CD4-positive, CD25-positive, alpha-beta regulatory T cell (primary cell): ENCODE measurements at places on chromosomes 4 and X.

DNA sequence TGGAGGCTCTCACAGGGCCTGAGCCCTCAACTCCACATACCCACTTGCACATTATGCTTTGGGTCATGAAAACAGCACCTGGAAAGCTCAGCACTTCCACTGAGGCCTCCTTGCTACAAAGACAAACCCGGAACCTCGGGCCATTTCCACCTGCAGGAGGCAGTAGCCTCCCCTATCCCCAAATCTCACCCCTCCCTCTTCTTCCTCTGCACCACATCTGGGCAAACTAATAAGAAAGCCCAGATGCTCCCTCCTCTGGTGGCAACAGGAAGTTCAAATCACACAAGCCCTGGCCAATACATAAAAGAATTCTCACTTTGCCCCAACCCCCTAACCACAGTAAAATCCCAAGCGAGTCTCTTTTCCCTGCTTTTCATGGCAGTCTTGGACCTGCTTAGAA is 136.4 kb downstream of the MAPK10 start:
- no peak for DNase-seq

GRCh38 chr4:132662456-132662855 is 486.6 kb upstream of the PCDH10 start:
- DNase-seq = no peak

DNA sequence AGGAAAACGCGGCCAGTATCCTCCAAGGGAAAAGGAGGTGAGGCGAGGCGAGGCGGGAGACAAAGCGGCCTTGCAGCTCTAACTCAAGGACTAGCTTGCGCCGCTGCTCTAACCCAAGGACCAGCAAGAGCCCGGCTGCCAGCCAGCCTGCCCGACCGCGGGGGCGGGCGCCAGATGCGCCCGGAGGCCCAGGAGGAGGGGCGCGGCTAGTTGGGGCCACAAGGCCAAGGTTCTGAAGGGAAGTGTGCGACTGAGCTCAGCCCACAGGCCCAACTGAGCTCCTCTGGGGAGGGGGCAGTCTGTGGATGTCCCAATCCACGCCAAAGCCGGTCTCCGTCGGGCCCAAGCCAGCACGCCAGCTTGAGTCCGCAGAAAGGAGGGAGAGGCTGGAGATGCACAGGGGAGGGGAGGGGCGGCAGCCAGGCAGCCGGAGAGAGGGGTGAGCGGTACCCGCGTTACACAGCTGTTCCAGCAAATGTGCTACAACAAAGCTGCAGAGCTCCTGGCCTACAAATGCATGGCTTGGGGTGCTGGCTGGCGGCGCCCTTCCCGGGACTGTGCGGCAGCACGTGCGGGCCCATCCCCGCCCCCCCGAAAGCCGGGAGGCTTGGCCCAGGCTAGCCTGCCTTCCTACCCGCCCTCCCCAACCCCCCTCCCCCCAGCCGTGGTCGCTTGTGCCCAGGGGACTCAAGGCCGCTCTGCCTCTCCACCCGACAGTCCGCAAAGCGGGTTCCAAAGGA is 637 bp downstream of the AMER1 start:
- no peak for DNase-seq

GRCh38 chr4:8726344-8726851 is 133.8 kb downstream of the CPZ start:
- no peak for DNase-seq

DNA sequence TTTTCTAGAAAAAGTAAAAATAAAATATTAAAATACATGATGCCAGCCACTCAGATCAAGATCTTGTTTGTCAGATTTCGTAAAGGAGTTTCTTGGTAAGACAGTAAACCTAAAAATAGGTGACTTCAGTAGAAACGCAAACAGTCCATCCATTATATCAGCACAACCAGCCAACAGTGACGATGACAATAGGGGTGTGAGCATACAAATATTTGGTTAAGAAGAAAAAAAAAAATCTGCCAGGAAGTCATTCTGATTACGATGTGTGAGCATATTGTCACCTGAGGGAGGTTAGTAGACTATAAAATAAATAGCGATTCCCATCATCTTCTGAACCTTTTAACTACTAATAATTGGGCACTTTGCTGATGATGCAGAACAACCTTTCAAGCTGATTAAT is 37.6 kb downstream of the SLC7A11 start:
- no peak for DNase-seq

- no peak for DNase-seq
Measured at GRCh38 chr4:41061482-41062185, 152.7 kb downstream of the APBB2 start.

GRCh38 chr4:6972911-6973310 is 63.3 kb downstream of the TBC1D14 start:
- no peak for DNase-seq

DNA sequence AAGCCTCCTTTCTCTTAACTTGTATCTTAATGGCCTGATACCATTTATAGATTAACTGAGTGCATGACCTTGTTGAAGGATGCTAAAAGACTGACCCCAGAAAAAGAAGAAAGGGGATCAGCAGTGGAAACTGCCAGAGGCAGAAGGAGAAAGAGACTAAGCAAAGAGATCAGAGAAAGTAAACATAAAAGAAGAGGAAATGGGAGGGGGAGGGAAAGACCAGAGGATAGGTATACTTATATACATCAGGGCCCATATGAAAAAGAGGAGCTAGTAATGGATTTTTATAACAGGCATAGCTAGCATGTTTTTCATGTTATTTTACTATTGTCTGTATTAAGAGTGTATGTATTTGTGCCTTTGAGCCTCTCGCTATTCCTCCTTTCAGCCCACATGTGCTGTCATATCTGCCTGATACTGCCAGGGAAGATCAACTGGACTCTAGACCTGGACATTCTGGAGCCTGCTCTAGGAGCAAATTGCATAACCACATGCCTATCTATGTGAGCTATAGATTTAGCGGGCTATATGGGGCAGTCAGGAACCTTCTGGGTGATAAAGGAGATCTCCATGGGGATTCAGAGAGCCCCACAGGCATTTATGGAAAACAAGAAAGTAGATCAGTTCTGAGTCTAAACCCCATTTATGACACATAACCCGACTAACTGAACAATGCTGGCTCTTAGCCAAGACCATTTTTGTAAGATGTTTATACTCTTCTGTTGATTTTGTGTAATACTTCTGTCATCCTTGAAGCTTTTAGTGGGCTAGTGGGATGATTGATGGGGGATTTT is 13.4 kb upstream of the SNX12 start:
- no peak for DNase-seq
